Activated CD8-positive, alpha-beta memory T cell treated with anti-CD3 and anti-CD28 coated beads for 48 hours (primary cell): ENCODE measurements at places on chromosomes 16 and 17.

DNA sequence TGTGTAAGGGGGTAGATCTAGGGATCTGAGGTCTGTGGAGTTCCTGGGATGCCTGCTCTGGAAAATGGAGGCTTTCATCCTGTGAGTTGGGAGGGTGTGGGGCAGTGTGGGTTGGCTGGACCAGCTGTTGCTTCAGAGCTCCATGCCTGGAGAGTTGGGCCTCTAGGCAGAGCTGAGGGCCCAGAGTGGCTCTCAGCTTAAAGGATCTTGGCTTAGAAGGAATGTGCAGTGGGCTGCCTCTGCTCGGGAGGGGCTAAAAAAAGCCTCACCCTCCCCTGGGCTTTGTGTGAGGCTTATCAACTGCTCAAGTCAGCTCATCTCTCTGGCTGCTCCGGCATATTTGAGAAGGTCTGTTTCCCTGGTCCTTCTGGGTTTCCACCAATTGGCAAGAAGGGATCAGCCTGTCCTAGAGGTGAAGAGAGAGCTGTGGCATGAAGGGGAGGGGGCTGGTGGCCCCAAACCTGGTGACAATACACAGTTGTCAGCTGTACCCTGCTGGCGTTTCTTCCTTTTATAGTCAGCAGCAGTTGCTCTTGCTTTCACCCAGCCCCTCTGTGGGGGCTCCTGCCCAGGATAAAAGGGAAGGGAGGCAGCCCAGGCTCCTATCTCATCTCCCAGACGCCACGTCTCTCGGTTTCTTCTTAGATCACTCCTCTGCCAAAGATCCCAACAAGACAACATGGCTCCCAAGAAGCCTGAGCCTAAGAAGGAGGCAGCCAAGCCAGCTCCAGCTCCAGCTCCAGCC is at the start of gene MYL4:
MYL4 (plus strand) TSS at position 605 of the 745 bp plus-strand sequence; CDS start at position 680, 75 bp downstream.
- DNase-seq: no peak

DNA sequence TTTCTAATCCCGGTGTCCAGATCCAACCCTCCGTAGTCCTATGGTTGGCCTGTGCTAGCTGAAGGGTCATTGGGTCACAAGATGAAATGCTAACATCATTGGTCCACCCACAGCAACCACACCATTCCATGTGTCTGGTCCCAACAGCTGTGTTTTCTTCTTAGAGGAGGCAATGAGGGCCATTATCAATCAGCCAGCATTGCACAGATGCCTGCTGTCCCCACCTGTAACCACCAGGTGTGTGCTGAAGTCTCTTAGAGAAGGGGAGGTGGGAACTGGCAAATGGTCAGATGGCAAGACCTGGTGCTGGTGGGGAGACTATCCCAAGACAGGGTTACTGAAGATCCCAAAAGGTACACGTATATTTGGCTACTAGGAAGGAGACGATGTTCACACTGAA is 37.4 kb downstream of the HIC1 start:
- no peak for DNase-seq

GRCh38 chr16:21023509-21024202 is 123.1 kb downstream of the LYRM1 start:
- DNase-seq: no peak

GRCh38 chr16:48352648-48353390 is 32.4 kb downstream of the SIAH1 start:
- DNase-seq: no peak

DNA sequence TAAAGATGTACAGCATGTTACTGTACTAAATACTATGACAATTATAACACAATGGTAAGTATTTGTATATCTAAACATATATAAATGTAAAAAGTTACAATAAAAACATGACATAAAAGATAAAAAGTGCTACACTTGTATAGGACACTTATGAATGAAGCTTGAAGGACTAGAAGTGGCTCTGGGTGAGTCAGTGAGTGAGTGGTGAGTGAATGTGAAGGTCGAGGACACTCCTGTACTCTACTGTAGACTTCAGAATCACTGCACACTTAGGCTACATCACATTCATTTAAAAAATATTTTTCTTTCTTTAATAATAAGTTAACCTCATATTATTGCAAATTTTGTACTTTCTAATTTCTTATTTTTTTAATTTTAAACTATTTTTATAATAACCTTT is 1476.7 kb upstream of the CDH8 start:
- no peak for DNase-seq

- DNase-seq: no peak
Observed at GRCh38 chr16:70582280-70582978, 58.8 kb downstream of the SF3B3 start.

DNA sequence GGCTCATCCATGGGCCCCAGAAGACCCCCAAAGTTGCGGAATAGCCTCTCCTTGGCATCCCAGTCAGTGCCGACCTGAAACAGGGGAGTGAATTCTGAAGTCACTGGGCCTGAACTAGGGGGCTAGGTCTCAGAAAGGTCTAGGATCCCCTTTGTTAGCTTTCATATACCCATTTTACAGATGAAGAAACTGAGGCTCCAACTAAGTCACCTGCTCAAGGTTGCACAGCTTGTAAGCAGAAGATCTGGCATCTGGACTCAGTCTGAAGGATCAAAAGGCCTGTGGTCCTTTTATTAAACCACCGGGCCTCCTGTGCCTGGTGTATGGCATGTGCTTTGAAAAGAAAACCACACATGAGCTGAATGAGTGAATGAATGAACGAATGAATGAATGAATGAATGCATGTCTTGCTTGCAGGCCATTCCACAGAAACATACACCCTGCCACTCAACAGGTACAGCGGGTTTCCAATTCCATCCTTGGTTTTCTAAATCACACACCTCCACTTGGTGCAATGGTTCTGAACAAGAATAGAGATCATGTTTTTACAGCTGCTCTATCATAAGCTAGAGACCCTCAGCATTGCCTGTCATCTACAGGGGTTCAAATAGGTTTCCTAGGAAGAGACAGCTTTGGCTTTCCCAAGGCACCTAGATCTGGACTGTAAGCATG is 352.7 kb downstream of the XYLT1 start:
- no peak for DNase-seq
